ENCODE measurements at places on chromosomes 6 and 20. TPM values are rescaled to one million over a fixed set of nuclear protein-coding genes. Genes with fewer than 3 reads are reported as not detected.

ECT2L gene
- not detected for total RNA-seq

KCNK15 gene
- 0.09 TPM for total RNA-seq

FLRT3 gene
- not detected for total RNA-seq

SPTLC3 gene
- total RNA-seq, result 1.7 TPM

POU5F1 gene
- not detected for total RNA-seq

CFB gene
- 3.6 TPM for total RNA-seq

WFDC10A gene
- total RNA-seq, result not detected

PLN gene
- not detected for total RNA-seq

Data from activated naive CD4-positive, alpha-beta T cell treated with anti-CD3 and anti-CD28 coated beads, Interleukin-2, amount 50 U/mL, for 72 hours (primary cell).